SK-N-SH treated with all-trans-retinoic acid at 6 μM for 48 hours (cell line): ENCODE measurements at places on chromosomes 11 and 22.

- no peak for ATAC-seq
Measured at GRCh38 chr11:87266751-87267150, 229.0 kb downstream of the TMEM135 start.

- no peak for ATAC-seq
Measured at GRCh38 chr11:134655189-134655989, 243.3 kb upstream of the B3GAT1 start.

GRCh38 chr11:65788821-65789220 lies 2.0 kb downstream of the OVOL1 start:
- ATAC-seq: no peak

GRCh38 chr11:93236741-93237675 lies 39.2 kb upstream of the SLC36A4 start:
- ATAC-seq: peak; percentile 88

GRCh38 chr11:68164437-68164836 lies 43.2 kb upstream of the CHKA start:
- ATAC-seq: peak; percentile 53; the same call in 2 of the 3 replicates

GRCh38 chr11:114242032-114242431 lies 54.2 kb upstream of the NNMT start:
- ATAC-seq: no peak

DNA sequence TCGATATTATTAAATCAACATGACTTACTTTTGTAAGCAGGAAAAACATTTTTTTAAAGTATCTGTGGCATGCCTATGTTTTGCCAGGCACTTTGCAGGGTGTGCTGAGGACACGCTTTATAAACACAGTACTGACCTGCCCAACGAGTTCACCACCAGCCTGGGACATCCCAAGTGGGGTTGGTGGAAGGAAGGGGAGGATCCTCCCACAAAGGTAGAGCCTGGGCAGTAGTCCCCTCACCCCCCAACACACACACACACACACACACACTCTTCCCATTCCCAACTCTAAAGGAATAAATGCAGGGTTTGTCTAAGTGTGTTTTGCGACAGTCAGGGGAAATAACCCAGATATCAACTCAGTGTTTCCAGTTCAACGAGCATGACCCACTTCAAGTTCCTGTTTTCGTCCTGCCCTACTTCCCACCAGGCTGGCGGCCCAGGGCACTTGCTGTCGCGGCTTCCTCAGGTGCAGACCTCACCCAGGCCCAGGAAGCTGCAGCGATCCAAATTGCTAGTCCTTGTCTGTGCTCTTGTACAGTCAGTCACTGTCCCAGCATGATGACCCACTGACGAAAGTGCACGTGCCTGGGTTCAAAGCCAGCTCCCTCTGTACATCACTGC lies 3.1 kb downstream of the CERK start:
- ATAC-seq: peak; percentile 36

- peak; percentile 91 for ATAC-seq
Measured at GRCh38 chr22:36439481-36440271, 41.8 kb downstream of the TXN2 start.

DNA sequence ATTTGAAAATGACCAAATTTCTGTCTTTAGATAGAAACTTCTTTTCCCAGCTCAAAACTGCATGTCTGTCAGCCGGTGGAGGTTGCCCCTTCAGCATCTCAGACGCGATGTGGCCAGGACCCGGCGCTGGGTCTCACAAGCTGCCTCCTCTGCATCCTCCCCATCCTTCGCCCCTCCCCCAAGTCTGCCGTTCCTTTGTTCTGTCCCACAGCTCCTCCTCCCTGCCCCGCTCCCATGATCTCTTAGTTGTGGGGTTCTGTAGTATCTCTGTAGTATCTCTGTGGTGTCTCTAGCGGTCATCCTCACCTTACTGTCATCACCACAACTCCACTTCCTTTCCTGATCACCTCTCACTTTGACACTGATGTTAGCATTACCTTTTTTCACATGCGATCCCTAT lies 49.9 kb downstream of the TRAF6 start:
- ATAC-seq: no peak
